ENCODE measurements at places on chromosomes 13 and 19.

DNA sequence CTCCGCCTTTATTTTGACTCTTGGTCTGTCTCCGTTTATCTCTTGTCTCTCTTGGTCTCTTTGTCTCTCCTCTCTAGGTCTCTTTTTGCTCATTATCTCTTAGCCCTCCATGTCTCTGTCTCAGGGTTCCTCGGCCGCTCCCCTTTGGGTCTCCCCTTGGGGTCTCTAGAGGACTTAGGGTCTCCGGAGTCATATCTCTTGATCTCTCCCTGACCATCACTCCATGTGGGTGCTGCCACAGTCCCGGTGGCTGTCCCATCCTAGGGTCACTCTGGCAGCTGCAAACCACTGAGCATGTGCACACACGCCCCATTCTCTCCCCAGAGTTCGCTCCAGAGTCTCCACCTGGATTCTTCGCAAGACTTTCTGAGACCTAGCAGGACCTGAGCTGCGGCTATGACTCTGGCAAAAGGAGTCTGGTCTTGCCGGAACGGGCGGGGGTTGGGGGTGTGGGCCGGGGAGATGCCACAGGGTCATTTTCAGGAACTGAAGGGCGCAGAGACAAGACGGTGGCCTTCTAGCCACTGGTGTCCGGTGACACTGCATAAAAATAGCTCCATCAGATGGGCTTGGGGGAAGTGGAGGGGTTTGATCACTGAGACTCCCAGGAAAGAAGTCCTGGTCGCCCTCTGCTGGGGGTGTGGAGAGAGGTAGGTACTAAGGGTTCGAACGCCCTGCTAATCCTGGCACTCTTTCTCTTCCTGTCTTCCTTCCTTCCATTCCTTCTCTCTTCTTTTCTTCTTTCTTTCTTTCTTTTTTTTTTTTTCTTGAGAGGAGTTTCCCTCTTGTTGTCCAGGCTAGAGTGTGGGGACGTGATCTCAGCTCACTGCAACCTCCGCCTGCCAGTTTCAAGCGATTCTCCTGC is 1.2 kb upstream of the KCNA7 start:
- no peak for DNase-seq

DNA sequence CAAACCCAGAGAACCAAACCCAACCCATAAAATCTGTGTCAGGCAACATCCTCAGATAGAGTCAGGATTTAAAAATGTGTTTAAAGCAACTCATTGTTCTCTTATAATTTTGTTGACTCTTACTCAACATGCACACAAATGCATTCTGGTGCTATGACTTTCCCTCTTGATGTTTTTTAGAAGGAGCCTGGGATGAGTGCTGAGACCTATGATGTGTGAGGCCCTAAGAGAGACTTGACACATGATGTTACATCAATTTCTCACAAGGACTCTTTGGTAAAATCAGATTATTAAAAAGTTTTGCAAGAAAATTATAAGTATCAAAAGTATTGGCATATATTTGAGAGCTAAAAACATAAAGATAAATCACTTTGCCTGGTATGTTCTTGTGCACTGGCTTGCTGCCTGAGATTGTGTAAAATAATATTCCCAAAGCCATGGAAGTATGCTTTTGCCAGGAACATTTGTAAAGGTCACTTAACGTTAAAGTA is 173.9 kb downstream of the DCLK1 start:
- no peak for DNase-seq

- no peak for DNase-seq
Measured at GRCh38 chr13:110581506-110582185, 20.1 kb upstream of the RAB20 start.

- no peak for DNase-seq
Measured at GRCh38 chr19:35462476-35462953, 14.5 kb downstream of the FFAR2 start.

DNA sequence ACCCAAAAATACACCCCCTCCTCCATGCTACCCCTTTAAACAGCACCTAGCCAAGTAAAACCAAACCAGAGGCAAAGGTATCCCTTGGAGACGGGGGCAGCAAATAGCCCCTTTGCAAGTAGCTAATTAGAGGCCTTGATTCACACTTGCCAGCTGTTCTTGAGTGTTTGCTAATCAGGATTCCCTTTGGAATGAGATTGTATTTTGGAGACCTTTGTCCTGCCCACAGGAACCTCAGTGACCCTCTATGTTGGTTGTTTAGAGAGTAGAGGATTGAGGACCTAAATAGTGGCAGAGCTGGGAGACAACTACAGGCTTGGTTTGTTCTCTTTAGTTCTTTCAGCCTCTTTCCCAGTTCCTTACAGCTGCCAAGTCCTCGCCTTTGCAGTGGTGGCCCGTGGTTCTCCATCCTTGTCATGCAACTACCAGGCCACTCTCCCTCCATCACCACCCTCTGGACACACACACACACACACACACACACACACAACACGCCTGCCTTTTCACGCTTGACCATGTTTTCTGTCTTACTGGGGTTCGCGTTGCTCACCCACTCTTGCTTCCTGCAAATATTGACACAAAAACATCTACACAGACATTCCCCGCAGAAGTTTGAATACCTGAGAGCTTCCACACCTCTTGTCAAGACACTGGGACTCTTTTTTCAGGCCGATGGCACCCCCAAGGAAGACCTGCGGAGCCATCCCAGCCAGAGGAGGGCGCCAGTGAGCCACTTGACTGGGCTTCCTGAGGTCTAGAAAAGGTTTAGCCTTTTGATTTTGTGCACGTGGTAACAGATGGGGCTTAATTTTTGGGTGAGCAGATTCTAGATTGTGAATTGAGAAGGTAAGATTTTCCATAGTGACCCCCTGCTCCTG is 80.0 kb upstream of the GPR183 start:
- no peak for DNase-seq

- no peak for DNase-seq
Measured at GRCh38 chr13:76860706-76861105, 25.5 kb downstream of the KCTD12 start.

DNA sequence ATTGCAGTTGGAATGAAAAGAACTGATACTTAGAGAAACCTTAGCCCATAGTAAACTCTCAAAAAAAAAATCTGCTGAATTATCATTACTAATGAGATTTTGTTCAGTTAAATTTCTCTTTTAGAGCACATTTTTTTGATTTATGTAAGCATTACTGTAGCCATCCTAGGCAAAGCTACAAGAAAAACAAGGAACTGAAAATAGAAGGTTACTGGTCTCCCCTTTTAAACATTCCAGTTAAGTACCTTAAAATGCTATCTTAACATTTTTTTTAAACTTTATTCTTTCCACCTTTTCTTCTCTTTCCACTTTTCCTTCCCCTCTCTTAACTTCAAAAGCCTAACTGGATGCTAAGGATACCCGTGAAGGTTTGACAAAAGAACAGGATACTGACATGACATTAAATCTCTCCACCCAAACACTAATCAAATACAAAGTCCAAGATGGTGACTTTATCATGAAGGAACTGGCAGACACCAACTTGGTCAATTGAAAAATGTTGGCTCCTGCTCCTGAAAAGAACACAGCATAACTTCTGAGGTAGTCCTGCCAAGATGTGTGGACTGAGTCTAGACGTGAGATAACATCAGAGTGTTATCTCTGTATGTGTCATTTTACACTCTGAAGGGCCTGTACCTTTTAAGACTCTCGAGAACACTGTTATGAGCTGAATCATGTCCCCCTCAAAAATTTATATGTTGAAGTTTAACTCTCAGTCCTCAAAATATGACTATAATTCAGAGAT is 29.5 kb upstream of the SACS start:
- DNase-seq, result no peak

DNA sequence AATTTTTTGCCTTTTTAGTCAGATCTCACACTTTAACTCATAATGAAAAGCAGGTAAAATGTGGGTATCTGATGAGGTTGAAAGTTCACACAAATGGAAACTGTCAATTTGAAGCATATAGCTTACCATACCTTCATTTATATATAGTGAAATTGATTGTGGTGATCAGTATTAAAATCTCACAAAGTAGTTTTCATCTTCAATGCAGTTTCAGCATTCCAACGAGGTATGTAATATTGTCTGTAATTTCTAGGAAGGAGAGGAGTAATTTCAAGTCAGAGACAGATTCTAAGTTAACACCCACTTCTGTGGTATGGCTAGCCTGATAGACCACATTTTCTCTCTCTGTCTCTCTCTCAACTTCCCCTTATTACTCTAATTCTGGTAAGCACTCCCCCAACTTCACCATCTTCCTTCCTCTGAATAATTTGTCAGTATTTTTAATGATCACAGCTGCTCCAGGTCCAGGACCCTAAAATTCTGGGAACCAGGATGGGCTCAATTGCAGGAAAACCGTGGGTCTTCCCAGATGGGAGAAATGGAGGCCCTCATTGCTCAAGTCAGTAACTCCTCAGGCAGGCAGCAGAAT is 455.7 kb downstream of the FGF9 start:
- no peak for DNase-seq

DNA sequence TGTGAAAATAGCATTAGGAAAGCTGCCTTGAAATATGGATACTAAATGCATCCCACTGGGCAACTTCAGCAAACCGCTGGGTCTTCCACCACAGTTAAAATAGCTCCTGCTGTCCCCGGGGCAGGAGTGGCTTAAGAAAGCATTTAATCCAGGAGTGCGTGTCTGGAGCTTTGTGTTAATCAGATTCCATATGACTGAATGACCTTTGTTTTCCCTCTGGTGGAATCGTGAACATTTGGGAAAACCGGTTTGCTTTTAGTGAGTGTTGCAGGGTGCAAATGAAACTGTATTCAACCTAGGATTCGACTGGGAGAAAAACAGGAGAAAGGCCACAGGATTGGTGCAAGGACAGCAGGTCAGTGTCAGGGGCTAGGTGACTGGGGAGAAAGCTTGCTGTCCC is 237.6 kb upstream of the MAB21L1 start:
- no peak for DNase-seq

DNA sequence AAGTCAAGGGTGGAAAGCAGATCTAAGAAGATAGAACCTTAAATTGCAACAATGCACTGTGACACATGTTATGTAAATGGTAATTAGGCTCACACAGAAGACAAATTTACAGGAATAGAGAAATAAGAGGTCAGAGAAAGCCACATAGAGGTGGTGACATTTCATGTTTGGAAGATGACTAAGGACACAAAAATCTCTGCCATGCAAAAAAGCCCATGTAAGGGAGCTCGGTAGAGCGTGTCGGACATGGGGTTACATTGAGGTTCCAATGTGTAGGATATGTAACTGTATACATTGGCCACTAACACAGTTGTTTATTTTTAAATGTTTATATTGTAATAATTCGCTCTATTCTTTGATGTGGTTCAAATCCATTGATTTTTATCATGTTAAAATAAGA is 33.7 kb downstream of the SUGT1 start:
- DNase-seq, result no peak

DNA sequence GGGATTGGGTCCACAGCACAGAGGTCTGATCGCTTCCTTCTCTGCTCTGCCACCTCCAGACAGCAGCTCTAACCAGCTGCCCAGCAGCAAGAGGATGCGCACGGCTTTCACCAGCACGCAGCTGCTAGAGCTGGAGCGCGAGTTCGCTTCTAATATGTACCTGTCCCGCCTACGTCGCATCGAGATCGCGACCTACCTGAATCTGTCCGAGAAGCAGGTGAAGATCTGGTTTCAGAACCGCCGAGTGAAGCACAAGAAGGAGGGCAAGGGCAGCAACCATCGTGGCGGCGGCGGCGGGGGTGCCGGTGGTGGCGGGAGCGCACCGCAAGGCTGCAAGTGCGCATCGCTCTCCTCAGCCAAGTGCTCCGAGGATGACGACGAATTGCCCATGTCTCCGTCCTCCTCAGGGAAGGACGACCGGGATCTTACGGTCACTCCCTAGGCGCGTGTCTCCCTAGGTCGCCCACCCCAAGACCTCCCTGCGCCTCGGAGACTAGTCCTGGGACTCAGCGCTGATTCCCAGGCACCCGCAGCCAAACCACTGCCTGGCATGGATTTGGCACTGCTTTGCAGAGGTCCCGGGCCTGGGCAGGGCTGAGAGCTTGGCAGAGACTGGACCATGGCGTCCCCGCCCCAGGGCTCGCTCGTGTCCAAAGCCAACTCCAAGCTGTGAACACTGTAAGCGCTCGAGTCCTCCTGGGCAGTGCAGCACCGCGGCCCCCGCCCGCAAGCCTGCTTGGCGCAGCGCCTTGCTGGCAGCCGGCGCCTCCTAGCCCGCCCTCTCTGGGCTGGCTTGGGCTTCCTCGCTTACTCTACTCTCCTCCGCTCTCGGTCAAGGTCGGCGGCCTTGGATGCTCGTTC is 1.5 kb downstream of the GSX1 start:
- no peak for DNase-seq

- peak; percentile 41 for DNase-seq
Measured at GRCh38 chr13:44433863-44434765, 60.5 kb downstream of the SERP2 start.

GRCh38 chr19:6730153-6730804 is 7.1 kb downstream of the GPR108 start:
- peak; percentile 98 for DNase-seq

DNA sequence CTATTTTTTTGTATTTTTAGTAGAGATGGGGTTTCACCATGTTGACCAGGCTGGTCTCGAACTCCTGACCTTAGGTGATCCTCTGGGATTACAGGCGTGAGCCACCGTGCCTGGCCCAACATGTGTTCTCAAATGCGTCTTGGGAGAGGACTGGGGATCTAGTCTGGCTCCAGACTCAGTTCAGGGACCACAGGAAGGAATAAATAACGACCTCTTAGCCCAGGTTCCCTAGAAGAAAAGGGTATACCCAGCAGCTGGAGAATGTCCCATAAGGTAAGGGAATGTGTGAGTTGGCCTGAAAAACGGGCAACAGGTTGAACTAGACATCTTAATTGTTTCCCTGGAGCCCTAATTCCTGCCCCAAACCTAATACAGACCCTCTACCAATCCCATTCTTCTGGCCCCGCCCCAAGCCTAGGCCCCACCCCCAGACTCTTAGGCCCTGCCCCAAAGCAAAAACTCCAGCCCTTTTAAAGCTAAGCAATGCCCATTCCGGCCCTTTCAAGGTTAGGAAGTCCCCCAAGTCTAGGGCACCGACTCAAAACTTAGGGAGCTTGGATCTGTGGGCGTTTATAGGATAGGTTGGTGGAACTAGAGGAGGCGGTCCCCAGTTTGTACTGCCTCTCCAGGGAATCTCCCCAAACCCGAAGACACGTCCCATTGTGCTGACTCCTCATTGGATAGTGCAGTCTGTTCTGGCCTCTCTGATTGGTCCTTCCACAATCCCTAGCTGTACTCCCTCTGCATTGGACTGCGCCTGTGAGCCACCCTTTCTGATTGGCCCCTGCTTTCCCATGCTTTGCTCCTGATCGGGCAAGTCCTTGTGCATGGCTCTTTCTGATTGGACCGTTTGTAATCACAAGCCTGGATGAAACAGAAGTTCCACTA is 5.4 kb upstream of the LRFN1 start:
- DNase-seq, result no peak

DNA sequence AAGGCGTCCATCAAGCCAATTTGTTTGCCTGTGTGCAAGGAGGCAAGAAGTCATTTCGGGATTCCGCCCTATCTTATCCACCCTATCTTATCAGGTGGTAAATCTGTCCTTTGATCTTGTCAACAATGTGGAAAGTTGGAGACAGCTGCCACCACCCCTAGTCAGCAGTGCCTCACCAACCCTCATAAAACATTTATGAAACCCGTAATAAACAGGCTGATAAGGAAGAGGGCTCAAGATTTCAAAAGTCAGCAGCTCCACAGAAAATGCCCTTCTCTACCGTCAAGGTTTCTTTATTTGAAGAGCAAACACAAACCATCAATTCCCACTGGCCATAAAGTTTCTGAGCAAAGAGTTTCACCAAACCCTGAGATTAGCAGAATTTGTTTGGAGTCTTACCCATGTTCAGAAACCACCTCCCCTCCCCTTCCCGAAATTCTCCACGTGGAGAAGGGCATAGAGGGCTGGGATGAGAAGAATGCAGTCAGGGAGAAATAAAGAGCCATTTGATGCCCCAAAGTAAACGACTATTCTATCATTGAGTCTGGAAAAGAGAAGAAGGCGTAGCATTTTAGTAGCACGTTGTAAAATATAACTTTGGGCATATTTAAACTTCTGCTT is 196.0 kb upstream of the GPR12 start:
- no peak for DNase-seq
